ENCODE measurements at places on chromosomes 1 and 21.
A peak's percentile ranks its signal among the peaks of the same experiment; 100 is the strongest.

DNA sequence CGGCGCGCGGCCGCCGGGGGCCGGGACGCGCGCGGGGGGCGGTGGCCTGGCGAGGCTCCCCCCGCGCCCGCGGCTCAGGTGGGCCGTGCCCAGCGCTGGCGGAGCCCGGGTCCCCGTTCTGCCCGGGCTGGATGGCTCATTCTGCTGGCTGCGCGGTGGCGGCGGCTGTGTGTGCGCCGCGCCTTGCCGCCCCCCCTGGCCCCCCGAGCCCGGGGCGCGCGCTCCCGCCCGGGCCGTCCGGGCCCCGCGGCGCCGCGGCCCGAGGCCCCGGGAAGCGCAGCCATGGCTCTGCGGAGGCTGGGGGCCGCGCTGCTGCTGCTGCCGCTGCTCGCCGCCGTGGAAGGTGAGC is at the start of gene EPHB2:
Gene EPHB2, plus strand, starts transcription at position 139 of the 349 bp plus-strand sequence. Its CDS starts 144 bp downstream, at position 283.
- DNase-seq, result no peak

DNA sequence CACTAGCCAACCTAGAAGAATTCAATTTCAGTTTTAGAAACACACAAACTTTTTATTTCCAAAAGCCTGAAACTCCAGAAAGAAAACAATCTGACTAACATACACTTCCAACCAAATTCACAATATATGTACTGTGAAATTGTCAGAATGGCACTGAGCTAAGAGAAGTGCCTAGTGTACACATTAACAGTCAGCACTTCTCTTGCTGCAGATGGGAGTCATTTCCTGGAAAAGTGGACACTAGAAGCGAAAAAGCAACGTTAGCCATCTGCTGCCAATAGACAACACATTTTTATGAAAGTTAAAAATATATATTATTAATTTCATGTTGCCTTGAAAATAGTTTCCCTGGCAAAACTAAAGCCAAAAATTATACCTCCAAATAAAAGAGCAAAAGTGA is 66.1 kb downstream of the EPS15 start:
- DNase-seq, result no peak

- DNase-seq, result no peak
Observed at GRCh38 chr21:45330851-45331261, 43.2 kb upstream of the POFUT2 start.

DNA sequence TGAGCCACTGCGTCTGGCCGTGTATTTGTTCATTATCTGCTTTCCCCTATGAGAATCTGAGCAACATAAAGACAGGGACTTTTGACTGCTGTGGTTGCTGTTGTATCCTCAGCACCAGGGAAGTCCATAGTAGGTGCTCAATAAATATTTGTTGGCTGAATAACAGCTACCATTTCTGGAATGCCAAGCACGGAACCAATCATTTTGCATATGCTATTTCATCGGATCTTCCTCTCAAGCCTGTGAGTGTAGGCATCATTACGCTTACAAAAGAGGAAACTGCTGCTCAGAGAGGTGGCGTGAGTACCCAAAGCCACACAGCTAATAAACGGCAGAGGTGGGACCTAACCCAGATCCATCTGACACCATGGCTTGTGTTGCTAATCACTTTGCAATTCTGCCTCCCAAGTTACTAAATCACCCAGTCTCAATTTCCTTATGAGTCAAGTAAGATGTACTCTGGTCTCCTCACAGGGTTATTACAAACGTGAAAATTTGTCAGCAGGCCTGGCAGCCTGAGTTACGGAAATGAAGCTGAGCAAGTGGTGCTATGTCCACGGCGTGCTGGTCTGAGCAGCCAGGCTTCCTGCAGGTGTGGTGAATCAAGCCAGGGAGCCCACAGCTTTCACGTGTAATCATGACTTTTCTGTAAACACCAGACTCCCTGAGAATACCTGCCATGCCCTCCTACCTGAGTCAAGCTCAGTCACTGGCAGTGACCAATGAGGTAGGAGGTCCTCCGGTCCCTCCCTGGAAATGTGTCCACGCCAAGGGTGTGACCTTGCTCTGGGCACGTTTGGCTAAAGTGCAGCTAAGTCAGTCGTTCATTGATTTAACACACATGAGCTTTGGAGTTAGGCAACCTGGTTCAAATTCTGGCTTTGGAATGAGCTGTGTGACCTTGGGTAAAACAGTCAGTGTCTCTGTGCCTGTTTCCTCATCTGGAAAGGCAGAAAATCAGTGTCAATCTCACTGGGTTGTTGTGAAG is 4.8 kb upstream of the RHCE start:
- DNase-seq, result no peak

GRCh38 chr1:107940701-107941100 is 24.3 kb downstream of the VAV3 start:
- DNase-seq, result no peak

DNA sequence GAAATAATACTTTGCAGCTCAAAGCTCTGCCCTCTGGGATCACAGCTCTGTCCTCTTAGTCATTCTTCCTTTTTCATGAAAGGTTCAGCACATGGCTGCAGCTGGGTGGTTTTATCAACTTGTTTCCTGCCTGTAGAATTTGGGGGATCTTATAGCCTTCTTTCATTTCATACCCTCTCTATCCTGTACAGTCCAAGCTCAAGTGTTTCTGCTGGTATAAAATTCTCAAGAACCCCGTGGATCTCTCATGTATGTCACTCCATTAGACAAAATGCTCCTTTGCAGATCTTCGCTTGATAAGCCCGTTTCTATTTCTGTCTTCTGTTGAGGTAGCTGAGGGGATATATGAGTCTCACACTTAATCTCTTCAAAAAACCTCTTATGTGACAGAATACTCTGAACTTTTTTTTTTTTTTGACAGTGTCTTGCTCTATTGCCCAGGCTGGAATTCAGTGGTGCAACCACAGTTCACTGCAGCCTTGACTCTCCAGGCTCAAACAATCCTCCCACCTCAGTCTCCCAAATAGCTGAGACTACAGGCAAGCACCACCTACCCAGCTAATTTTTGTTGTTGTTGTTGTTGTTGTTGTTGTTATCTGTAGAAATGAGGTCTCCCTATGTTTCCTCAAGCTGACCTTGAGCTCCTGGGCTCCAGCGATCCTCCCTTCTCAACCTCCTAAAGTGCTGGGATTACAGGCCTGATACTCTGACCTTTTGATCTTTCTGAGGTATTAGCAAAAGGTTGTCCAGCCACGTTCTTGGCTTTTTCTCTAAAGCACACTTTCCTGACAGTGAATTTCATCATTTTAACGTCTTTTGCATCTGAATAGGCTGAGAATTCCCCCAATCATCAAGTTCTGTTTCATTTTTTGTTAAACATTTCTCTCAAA is 24.6 kb upstream of the COL9A2 start:
- no peak for DNase-seq

DNA sequence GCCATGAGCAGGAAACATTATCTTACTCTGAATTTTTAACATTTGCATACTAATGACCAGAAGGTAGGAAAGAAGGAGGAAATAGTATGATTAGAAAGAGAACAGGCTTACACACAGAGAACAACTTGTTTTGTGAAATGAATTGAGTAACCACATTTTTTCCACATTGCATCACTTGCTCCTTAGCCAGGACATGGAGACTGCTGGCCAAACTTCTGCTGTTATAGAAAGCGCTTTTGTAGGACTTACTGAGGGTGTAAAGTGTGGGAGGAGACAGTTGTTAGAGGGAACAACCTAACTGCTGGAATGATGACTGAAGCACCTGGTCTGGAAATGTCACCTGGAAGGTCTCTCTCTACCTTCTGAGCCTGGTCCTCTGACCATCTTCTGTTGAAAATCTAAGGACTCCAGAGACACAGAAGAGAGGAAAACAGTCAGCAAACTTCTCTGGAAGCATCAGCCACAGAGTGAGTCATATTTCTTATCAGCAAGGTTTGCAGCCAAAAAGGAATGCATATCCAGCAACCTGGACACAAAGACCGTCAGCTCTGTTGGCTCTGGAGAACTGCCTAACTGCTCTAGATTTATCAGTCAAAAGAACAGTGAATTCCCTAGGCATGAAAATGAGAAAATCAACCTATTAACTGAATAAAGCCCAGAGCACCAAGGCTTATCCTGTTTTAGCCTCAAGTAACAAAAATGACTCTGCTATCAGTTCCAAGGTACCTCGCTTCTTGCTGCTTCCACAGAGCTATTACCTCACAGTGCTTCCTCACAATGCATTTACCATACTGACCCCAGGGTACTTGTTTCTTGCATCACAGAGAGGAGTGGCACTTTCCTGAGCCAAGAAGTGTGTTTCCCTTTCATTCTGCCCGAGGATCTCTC is 88.0 kb upstream of the SLFNL1 start:
- DNase-seq, result no peak

DNA sequence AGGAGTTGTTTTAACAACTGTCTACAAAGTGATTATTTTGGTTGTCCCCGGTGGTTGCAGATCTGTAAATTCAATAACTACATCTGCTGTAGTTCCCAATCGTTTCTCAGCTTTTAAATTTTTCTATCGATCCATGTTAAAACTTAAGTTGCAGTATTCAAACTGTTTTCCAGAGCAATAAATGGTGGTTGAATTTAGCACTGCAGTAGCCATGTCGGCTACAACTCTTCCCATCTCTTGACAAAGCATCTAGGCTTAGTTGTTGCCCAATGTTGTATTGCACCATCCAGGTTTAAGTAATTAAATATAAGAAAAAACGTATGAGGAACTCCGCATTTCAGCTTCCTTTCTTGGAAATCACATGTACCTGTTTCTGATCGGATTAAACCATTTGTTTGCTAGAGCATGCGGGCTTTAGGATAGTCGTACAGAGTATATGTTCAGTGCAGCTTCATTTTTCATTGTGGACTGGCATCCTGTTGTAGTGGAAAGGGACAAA is 996 bp downstream of the CNIH4 start:
- no peak for DNase-seq

GRCh38 chr1:5423109-5423508 is 569.1 kb downstream of the NPHP4 start:
- DNase-seq, result peak; percentile 3

Data from stimulated activated CD8-positive, alpha-beta memory T cell treated with anti-CD3 and anti-CD28 coated beads, Interleukin-15, amount 100 ng/mL, for 4 hours (primary cell).